IMR-90 (cell line): ENCODE measurements at places on chromosomes 6 and 20. TPM values are rescaled to one million over a fixed set of nuclear protein-coding genes. Genes with fewer than 3 reads are reported as not detected.

DNA sequence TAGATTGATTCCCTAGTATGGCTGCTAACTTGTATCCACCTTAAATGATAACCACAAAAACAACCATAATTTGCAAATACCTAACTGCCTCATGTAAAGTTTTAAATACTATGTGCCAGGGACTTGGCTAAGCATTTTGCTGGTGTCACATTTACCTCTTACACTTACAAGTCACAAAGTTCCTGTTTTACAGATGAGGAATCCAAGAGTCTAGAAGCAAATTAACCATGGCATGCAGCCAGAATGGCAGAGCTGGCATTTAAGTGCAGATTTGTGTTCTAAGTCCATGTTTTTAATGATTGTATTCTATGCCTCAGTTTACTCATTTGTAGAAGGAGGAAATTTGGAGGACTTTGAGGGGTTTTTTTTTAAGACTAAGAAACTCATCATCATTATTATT is 696.7 kb downstream of the PTPRT start:
- no peak overlapping the region for H3K4me3 ChIP-seq
- no peaks in the 10 kb centered on the region for H3K27me3 ChIP-seq
- DNase-seq: no peak
- no peaks in the 10 kb centered on the region for H3K36me3 ChIP-seq
- no peak overlapping the region for H3K27ac ChIP-seq

DNA sequence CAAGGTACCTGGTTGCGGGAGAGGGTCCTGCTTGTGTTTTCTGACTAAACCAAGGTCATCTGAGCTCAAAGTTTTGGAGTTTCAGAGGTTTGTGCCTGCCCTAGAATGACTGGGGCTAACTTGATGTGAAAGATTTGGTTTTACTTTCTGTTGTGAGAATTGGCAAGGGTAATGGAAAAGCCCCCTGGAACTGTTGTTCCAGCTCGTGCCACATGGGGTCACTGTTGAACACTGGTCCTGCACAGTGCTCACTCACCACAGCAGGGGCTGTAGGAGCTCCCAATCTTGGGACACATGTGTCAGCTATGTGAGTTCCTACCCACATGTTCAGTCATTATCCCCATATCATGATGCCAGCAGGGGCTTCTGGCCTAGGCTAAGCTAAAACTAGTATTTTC is 6.5 kb downstream of the TGM6 start:
- H3K27me3 ChIP-seq: peaks cover 2% of the 10 kb centered on the region; the same call in 1 of the 2 replicates
- H3K27ac ChIP-seq: no peak overlapping the region
- DNase-seq: peak; percentile 19
- H3K4me3 ChIP-seq: no peak overlapping the region
- H3K36me3 ChIP-seq: no peaks in the 10 kb centered on the region
- no peaks in the 10 kb centered on the region for H3K4me1 ChIP-seq

RIPPLY2 gene
- total RNA-seq: not detected in 2 replicates

DNA sequence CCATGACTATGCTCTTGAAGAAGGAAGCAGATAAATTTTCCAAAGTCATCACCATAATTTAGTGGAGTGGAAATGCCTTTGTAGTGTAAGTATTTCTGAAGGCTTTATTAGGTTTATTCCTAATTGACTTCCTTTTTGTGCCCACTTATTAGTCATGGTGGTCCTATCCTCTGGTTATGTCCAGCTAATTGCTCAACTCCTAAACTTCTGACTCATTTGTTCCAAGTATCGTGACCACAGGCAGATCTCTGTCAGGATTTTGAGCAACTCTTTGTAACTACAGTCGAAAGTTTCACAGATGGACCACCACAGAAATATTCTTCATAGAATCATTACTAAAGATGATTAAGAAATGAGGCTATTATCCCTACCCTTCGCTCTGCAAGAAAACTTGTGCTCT is 315.6 kb upstream of the PTCHD4 start:
- no peaks in the 10 kb centered on the region for H3K27me3 ChIP-seq
- peaks cover 14% of the 10 kb centered on the region for H3K4me1 ChIP-seq
- peak overlapping the region; percentile 14; the same call in 1 of the 2 replicates for H3K27ac ChIP-seq

GRCh38 chr6:6331393-6331792 is 10.9 kb upstream of the F13A1 start:
- no peaks in the 10 kb centered on the region for H3K4me1 ChIP-seq
- no peak for DNase-seq
- H3K36me3 ChIP-seq: no peaks in the 10 kb centered on the region

DNA sequence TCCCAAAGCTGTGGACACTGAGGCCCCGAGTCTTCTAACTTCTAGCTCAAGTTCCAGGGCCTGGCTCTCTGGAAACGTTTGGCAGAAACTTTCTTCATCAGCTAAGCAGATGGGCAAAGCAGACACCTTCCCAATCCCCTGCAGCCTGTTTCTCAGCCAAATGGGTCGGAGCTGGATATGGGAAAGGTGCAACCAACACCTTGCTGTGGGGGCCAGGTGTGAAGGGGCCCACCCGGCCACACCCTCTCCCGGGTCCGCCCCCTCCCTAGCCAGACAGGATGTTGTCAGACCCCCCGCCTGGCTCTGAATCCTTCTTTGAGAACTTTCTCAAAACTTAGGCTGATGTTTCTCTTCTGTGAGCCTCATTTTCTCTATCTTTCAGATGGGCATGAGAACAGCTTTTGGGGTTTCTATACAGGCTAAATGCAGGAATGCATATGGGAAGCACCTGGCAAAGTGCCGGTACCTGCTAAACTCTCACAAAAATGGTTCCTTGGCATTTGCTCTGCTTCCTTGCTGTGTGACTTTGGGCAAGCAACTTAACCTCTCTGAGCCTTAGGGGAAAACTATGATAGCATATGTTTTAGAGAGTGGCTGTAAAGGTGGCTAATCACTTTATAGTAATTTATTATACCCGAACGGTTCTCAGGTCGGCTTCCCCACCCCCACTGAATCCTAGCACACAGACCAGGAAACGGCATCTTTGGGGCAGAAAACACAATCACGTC is 1.8 kb downstream of the SNAI1 start:
- H3K27me3 ChIP-seq: no peaks in the 10 kb centered on the region
- peak overlapping the region; percentile 80 for H3K27ac ChIP-seq
- peak overlapping the region; percentile 92 for H3K4me3 ChIP-seq
- peaks cover 38% of the 10 kb centered on the region for H3K4me1 ChIP-seq

DNA sequence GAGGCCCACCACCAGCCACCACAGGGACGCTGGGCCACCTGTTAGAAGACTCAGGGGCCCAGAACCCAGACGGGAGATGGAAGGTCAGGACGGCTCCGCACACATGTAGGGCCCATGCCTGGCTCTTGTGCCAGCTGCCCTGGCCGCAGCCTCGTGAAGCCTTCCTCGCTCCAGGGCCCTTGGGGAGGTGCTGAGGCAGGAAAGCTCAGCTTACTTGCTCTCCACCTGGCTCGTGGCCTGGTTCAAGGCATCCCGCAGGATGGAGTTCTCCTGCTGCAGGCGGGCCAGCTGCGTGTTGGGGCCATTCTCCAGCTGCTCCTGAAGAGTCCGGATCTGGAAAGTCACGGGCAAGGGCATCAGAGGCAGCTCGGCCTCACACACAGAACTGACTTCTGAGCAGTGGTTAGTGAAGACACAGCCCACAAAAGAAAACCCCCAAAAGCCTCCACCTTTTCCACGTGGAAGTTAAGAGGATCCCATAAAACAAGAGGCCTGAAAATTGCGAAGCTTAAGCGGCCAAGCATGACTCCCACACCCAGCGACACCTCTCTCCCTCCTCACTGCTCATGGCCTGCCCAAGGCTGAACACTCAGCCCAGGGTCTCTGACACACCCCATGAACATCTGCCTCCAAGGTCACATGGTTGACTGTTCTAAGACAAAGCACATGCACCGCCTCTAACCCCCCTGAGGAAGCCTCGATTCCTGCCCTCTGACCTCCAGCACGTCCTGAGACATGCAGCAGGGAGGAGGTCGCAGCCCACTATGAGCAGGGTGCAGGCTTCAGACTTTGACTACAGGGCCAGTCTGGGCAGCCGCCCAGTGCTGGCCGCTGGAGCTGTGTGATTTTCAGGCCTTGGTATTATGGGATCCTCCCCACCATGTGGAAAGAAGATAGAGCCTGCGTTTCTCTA is 46.5 kb downstream of the RRBP1 start:
- no peaks in the 10 kb centered on the region; the same call in 1 of the 2 replicates for H3K4me1 ChIP-seq
- H3K27me3 ChIP-seq: no peaks in the 10 kb centered on the region
- DNase-seq: peak; percentile 25
- no peak overlapping the region for H3K4me3 ChIP-seq
- peaks cover 95% of the 10 kb centered on the region for H3K36me3 ChIP-seq
- H3K27ac ChIP-seq: no peak overlapping the region; the same call in 1 of the 2 replicates
